ENCODE measurements at places on chromosomes 1 and 21. TPM values are rescaled to one million over a fixed set of nuclear protein-coding genes. Genes with fewer than 3 reads are reported as not detected.

DNA sequence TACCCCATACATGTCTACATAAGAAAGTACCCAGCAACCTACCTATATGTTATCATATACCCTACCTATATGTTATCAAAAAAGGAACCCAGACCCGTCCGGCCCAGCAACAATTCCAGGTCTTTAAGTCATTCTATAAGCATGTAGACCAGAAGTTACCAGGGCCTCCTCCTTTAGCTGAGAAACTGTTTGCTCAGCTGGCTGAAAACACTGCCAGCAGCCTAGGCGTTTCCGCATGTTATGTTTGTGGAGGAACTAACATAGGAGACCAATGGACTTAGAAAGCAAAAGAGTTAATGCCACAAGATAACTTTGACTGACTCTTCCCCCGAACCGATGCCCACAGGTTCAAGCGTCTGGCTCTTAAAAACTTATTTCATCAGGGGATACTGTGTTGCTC, 7.1 kb upstream of the ZNF678 start:
- no peak for DNase-seq

The EFNA3 gene
- total RNA-seq: 0.68 TPM

The MYOC gene
- total RNA-seq: not detected

DNA sequence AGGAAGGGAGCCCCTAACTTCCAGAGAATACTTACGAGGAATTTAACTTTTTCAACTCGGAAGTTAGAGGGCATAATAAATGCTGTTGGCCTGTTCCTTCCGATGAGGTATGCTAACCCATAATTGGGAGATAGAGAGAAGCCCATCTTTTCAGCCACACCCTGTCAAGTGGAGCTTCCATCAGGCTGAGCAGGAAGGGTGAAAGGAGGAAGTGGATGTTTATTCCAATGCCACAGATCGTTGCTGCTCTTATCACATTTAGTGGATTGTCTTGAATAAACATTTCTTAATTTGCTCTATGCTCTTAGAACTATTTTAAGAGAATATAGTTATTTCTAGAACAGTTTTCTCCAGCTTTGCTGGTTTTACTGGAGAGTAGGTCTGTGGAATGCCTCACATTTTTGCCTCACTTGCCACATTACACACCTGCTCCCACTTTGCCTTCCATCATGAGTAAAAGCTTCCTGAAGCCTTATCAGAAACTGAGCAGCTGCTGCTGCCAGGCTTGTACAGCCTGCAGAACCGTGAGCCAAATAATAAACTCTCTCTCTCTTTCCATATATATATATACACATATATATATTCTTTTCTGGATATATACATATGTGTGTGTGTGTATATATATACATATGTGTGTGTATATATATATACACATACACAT, 60.0 kb upstream of the RGS21 start:
- DNase-seq: no peak

- DNase-seq: no peak
These were observed 52.7 kb upstream of the A3GALT2 start for GRCh38 chr1:33373606-33374005.

The CD84 gene
- total RNA-seq: 11.1 TPM

GRCh38 chr1:241331328-241332036, 25.5 kb downstream of the RGS7 start:
- DNase-seq: no peak

DNA sequence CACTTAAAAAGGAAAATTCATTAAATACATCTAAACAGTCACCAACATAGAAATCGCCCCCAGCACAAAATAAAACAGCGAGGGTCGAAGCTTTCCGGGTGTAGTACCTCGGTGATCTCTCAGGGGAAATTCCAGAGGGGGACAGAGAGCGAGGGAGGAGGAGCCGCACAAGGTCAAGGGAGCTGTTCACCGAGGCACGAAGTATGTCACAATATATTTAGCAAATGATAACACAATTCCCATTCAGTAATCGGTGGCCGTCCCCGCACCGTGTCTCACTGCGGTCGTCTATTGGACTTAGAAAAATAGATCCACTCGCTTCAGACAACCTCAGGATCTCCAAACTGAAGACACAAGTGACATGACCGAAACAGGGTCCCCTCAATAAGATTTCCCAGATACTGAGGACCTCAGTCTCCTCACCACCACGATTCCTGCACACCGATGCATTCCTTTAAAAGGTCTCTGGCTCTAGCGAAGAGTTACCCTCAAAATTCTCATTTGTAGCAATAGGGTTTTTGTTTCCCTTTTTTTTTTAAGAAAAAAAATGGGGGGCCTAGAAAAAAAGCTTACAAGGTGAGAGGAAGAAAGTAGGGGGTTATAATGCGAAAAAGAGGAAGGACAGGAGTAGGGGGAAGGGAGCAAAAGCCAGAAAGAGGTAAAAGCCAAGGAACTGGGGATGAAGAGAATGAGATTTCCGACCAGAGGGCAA, 1.1 kb downstream of the LPGAT1 start:
- no peak for DNase-seq

DNA sequence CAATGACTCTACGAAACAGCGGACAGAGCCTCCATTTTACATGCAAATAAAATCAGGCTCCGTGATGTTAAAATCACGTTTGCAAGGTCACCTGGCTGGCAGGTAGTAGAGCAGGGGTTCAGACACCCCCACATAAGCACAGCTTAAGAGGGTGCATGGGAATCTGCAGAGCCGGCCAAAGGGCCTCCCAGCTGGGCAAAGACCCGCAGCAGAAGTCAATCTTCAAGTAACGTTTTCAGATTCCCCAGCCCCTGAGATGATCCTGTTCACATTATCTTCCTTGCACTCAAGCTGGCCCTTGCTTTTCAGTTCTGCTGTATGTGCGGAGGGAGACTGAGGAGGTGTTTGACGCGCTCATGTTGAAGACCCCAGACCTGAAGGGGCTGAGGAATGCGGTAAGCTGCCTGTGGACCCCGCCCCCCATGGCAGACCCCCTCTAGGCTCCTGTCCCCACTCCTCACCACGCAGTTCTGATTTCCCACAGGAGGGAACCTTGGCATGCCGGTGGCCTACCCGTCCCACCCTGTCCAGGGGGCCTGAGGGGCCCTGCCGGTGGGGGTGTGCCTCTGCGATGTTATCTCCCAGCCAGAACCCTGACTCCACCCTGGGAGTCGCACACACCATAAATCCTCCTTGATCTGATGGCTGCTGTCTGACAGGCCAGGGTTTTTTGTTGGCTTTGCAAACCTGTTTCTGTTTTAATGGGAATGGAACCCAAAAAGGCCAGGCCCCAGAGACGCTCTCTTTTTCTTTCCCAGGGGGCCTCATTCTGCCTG, 28.2 kb downstream of the GRHL3 start:
- DNase-seq: no peak

DNA sequence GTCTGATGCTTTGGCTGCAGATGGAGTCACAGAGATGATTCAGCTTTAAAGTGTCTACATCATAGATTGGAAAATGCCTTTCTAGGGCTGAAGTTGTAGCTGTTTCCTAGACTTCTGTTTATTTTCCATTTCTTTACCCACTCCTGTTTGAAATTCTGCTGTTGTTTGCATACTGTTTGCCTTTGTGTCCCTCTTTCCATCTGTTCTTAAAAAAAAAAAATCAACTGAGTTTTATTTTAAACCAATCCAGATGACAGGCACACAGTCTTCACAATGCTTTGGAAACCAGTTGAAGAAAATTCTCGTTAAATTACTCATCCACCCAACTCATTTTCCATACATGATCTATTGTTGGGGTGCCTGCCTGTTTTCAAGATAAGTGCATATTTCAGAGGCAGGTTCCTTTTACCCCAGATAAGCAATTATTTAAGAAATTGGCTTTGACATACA, 245.9 kb downstream of the DISC1 start:
- no peak for DNase-seq

DNA sequence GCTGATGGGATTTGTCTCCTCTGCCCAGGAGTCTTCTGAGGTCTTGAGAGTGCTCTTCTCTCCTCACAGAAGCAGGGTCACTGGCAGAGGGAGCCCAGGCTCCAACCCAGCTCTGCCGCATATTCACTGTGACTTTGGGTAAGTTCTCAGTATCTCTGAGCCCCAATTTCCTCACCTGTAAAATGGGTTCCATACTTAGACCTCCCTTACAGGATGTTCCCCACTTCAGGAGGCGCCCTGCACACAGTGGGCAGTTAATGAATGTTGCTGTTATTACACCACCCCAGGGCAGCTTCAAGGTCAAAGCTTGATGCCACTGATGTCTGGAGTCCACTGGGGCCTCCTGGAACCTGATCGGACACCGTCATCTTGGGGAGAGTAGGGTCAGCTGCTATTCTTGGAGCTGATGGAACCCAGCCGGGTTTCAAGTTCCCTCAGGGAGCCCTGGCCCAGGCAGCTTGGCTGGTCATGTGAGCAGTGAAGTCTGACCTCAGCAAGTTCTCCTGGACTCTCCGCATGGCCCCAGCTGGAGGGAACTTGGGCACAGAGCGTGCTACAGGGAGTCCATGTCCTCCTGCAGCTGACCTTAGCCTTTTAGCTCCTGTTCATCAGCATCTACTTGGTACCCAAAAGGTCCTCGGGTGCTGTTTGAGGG, 21.8 kb downstream of the COA7 start:
- no peak for DNase-seq

DNA sequence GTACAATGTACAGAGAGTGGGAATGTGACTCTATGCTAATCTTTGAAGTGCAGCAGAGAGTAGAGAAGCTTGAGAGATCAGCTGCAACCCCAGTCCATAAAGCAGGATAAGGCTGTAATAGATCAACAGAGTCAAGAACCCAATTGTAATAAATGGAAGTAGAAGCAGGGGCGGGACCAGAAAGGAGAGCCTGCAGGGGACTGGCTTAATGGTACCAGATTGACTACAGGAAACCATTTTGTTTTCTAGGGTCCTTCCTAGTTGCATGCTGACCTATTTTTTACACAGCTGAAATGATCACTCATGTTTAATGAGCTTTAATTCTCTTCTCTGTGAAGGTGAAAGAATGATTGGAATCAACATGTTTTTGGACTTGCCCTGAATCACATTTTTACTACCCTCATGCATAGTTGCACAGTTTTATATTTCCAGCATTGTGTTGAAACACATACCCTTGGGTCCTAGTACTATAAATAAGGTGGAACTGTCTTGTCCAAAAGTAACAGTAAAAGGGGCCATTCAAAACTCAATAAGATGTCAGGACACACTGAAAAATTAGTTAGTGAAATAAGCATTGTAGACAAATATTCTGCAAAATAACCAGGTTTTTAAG, 69.8 kb downstream of the GPR88 start:
- DNase-seq: no peak

GRCh38 chr1:207284209-207284897, 37.1 kb upstream of the CD55 start:
- no peak for DNase-seq

The DSCAM gene
- not detected for total RNA-seq

GRCh38 chr1:202259705-202260104, 66.1 kb downstream of the LGR6 start:
- no peak for DNase-seq

GRCh38 chr1:903305-903704, 20.4 kb upstream of the SAMD11 start:
- no peak for DNase-seq

DNA sequence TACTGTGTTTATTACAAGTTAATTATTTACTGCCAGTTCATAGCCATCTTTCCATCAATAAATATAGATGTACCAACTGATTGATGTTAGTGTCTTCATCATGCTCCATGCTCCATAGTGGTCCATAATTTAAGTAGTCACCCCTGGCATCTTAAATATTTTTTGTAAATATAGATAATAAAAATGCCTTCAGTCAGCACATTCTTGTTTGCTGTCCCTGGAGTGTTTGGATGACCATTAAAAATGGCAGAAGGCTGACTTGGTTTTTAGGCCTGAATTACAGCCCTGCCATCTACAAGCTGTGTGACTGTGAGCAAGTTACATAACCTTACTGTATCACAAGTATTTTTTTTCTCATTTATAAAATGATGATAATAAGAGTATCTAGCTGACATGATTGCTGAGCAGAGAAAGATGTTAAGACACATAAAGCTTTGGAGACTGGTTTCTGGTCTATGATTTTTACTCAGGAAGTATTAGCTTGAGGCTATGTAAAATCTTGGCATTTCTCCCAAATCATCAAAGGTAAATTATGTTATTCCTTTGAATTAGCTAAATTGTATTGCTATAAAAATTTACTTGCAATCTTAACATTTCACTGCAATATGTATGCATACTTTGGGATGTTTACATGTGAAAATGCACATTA, 427.2 kb downstream of the USP25 start:
- no peak for DNase-seq

The KRTAP7-1 gene
- not detected for total RNA-seq

- DNase-seq: no peak
These were observed 406.9 kb upstream of the NCAM2 start for GRCh38 chr21:20591284-20591683.

DNA sequence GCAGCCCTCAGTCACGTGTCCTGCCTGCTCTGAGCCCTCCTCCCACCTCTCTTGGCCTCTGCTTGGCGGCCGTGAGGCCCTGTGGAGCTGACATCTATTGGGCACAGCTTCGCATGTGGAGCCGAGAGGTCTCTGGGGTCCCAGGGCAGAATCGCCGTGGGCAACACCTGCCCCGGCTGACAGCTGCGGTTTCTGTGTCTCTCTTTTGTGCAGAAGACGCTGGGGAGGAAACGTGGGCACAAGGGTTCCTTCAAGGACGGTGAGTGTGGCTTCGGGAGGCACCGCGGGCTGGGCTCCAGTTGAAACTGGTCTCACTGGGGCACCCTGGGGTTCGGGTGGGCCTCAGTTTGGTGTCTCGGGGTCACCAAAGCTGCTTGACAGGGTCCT, 11.5 kb downstream of the ARHGEF16 start:
- no peak for DNase-seq

- no peak for DNase-seq
These were observed 146.3 kb upstream of the DNAH14 start for GRCh38 chr1:224783006-224783651.

The BCAR3 gene
- total RNA-seq: 6.5 TPM

The TSPEAR gene
- total RNA-seq: not detected

DNA sequence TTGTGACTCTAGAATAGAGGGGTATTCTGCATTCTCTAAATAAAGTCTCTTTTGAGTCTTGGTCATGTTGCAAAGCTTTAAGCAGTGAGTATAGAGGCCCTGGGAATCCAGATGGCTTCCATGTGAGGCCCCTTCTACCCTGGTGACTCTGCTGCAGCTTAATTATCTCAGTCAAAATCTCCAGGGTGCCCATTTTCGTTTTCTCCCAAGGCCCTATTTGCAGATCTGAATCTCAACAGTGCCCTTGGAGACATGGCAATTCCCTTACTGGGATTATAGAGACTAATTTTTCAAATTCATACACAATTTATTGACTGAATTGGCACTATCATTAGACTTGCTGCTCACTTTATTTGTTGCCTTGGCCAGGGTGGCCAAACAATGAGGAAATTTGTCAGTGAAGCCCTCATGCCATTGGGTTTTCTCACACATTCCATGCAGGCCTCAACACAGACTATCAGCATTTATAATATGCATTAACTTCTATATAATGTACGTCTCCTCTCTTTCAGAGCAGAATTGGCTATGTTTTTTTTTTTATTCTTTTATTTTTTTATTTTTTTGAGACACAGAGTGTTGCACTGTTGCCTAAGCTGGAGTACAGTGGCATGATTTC, 35.1 kb downstream of the PROX1 start:
- DNase-seq: no peak

The RUNX3 gene
- total RNA-seq: 630 TPM

The CZIB gene
- total RNA-seq: 39.6 TPM

- no peak for DNase-seq
These were observed 158.3 kb upstream of the C1orf21 start for GRCh38 chr1:184228558-184228957.
